Naive thymus-derived CD4-positive, alpha-beta T cell (primary cell): ENCODE measurements at places on chromosomes 1 and 21. TPM values are rescaled to one million over a fixed set of nuclear protein-coding genes. Genes with fewer than 3 reads are reported as not detected.

DNA sequence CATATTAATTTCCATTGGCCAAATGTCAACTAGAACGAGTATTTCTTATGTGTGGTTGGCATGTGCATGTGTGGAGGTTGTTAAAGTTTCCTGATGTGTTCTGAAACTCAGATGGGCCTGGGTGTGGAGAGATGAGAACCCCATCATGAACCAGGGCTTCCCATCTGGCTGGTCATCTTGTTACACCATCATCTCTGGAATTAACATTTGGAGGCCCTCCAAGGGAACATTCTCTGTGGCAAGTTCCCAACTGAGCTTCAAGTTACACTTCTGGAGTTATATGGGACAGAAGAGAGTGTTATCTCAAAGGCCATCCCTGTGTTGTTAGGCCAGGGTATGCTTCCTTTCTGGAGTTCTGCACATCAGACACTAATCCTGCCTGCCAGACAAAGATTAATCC lies 183.6 kb downstream of the TTLL7 start:
- DNase-seq = no peak

DNA sequence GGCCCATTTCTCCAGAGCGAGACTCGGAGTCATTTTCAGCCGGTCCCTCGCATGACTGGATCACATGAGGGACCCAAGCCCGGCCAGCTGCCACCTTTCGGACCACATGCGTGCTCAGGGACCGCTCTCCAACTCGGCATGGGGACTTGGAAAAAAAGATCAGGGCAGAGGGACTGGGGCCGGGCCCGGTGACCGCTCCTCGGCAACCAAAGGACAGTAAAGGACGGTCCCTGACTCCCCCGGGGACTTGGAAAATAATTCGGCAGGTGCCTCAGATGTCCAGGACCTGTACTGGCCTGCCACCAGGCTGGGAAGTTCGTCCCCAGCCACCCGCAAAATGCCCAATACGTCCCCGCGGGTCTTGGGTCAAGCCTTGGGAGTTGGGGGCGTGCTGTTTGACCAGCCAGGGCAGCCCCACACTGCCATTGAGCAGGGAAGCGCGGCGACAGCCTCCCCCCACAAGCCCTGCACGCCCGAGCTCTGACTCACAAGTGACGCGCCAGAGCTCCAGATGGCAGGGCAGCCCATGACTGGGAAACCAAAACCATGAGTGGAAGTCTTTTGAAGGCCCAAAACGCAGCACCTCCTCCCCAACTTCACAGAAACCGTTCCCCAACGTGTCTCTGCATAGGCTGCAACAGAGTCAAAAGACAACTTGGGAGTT lies 134.5 kb downstream of the LIPI start:
- no peak for DNase-seq

S100A14 gene
- not detected in 2 replicates for total RNA-seq

- DNase-seq = peak; percentile 66
These were observed 19.4 kb downstream of the ENO1 start for GRCh38 chr1:8858888-8859706.

GIPC2 gene
- not detected for total RNA-seq

KRTAP21-2 gene
- not detected for total RNA-seq

DNA sequence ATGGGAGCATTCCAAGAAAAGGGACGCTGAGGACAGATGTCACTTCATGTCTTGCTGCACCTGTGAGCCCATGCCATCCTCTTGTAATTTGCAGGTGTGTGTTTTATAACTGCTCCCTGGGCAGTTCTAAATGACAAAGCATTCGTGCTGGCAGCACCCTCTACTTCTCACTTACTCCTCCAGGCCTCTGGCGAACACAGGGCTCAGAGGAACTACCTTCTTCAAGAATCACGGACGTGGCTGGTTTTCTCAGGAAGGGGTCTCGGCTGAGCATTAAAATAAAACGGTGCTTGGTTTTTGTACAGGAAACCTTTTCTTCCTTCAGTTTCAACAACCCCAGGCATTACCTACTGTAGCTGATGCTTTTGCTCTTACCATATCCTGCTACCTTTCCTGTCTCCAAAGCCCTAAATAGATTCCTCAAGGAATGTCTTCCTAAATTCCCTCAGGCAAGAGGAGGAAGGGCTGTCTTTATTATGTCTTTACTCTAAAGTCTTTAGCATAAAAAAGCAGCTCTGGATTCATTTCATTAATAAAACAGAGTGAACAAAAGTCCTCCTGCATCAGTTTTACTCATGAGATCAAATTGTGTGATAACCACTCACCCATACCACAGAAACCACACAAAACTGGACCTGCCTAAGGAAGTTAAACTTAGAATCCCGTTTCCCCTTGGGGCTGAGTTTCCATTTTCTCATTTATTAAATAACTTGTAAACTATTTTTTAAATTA lies 79.0 kb upstream of the MAP10 start:
- DNase-seq = no peak

GRCh38 chr1:156772222-156772621 lies 4.9 kb downstream of the PRCC start:
- DNase-seq = no peak

DNA sequence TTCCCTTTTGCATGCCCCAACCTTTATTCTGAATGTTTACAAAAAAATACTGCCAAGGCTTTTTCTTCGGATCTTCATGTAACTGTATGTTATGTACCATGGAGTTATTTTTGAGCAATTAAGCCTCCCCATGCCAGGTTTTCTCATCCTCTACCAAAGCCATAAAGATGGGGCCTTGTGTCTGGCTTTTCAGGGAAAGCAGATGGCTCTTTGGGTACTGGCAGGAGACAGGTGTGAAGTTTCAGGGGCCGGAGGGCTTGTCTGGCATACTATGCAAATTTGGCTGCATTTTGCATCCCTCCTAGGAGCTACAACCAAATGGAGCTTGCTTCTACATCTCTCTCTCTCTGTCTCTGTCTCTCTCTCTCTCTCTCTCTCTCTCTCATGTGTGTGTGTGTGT lies 28.1 kb upstream of the PLXNA2 start:
- no peak for DNase-seq

F13B gene
- not detected for total RNA-seq

FCER1G gene
- 171 TPM for total RNA-seq

UQCRHL gene
- 1.4 TPM for total RNA-seq

DNA sequence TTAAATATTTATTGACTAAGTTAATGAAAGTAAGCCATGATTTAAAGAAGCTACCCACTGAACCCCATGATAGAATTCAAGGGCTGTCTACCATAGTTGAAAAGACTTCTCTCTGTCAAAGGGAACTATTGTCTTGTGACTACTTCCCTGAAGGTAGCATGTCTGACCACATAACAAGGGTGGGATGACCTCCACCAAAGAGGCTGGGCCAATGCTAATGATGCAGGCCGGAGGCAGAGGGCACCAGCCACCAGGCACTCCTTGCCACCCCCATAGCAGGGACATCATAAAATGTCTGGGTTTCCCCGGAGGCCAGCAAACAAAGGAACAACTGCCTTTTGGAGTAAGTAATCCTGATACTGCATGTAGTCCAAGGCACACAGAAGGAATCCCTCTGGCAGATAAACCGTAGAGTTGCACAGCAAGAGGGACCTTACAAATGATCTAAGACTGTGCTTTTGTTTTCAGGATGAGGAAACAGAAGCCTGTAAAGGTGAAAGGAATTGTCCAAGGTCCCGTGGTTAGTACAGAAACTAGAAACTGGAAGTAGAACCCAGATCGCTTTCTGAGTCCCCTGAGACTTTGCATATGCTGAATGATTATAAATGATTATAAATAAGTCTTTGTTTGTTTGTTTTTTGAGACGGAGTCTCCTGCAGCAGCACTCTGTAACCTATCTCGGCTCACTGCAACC lies 33.5 kb upstream of the ITPKB start:
- no peak for DNase-seq

DNA sequence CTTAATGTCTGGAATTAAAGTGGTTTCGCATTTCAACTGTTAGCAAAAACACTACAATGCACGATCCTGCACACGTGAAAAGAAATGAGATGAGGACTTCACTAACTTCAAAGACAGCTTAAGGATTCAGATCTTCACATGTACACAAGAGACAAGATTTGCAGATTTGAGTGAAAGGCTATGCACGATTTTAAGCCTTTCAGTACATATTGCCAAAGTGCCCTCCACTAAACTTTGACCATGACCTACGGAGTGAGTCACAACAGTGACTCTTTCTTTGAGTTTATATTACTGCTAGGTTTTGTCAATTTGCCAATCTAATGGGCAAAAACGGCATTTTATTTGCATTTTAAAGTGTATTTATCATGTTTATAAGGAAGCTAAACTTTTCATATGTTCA lies 41.2 kb upstream of the CR1L start:
- no peak for DNase-seq

CAMK1G gene
- not detected for total RNA-seq

DNA sequence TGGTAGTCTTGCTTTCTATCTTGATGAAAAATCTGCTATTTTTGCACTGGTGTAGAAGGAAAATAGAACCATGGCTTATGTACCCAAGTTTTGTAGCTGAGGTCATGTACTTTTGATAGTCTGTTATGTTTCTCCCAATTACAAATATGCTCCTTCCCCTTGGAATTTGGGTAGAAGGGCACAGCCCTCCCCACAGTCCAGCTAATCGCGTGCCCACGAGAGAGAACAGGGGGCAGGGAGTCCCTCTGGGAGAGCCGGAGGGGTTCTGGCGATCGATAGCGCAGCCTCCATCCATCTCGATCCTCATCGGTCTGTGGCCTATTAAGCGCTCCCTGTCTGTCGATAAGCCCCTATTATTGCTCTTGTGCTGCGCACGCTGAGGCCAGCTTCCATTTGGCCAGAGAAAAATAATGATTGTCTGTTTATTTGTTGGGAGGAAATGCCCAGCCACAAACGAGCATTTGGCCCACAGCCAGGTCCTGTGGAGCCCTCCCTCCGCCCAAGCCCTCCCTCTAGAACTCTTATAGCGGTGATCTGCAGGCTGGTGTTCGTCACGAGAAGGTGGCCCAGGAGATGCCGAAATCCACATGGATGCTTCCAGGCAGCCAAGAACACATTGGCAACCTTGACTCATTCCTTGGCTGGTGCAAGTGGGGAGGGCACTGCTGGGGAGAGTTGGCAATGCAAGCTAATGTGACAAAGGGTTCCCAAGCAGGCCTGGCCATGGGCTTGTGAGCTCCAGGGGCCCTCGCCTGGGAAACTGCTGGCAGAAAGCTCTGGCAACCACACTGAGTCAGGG lies 134.7 kb upstream of the TNR start:
- DNase-seq = no peak

AADACL3 gene
- total RNA-seq = not detected

DNA sequence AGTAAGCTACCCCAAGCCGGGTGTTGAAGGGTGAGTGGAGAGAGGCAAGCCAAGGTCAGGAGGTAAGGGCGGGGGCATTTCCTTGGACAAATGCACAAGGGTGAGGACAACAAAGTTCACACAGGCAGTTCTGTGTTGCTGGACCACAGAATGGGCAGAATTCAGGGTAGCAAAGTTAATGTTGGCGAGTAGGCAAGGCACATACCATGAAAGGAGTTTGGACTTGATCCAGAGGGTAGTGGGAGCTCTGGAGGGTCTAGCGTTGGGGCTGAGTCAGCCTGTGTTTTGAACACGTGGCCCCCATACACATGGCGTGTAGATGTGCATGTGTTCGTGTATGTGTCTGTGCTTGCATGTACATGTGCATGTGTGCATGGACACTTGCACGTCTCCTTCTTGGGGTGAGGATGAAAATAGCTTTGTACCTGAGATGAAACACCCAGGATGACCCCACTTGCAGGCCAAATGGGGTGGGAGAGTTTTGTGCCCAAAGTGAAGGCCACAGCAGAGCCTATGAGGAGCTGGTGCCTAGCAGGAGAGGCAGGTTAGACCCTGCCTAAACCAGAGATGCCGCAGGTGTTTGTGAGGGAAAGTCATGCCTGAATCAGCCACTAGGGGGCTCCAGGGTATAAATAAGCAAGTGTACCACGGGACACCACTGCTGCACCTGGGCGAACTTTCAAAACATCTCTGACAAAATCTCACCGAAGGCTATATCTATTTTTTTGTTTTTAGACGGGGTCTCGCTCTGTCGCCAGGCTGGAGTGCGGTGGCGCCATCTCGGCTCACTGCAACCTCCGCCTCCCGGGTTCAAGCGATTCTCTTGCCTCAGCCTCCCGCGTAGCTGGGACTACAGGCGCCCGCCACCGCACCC lies 21.8 kb downstream of the SLC27A3 start:
- peak; percentile 57 for DNase-seq

- no peak for DNase-seq
These were observed 5.6 kb upstream of the LRRC3 start for GRCh38 chr21:44449473-44450363.

FASLG gene
- not detected for total RNA-seq

- no peak for DNase-seq
These were observed 100.7 kb upstream of the KIF26B start for GRCh38 chr1:245054105-245054504.

DNA sequence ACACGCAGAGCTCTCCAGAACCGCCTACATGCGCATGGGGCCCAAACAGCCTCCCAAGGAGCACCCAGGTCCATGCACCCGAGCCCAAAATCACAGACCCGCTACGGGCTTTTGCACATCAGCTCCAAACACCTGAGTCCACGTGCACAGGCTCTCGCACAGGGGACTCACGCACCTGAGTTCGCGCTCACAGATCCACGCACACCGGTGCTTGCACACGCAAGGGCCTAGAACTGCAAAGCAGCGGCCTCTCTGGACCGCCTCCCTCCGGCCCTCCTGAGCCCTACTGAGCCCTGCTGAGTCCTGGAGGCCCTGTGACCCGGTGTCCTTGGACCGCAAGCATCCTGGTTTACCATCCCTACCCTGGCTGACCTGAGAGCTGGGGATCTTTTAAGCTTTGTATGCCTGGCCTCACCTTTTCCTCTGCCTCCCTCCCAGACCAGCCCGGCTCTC lies 8.3 kb downstream of the OLIG2 start:
- DNase-seq = no peak

DNA sequence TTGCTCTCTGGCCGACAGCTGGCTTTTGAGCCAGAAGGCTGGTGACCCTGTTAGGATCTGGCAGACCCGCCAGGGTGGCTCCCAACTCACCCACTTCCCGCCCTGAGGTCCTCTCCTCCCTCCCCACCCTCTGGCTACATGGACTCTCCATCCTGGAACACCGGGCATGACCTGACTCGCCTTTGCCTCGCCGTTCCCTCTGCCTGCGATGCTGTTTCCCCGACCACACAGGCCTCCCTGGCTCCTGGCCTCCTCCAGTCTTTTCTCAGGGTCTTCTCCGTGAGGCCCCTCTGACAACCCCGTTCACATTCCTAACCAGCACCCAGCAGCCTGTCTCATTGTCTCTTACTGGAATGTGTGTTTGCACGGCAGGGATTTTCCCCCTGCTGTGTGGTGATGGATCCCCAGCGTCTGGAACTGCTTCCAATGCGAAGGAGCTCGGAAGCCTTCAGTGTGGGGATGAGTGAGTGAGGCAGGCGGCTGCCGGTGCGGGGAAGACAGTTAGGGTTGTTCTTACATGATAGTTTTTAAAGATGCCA lies 46.0 kb upstream of the POFUT2 start:
- no peak for DNase-seq

GRCh38 chr1:46248122-46248920 lies 758 bp downstream of the RAD54L start:
- DNase-seq = no peak

- no peak for DNase-seq
These were observed 10.8 kb upstream of the HMGCL start for GRCh38 chr1:23836037-23836436.

DNA sequence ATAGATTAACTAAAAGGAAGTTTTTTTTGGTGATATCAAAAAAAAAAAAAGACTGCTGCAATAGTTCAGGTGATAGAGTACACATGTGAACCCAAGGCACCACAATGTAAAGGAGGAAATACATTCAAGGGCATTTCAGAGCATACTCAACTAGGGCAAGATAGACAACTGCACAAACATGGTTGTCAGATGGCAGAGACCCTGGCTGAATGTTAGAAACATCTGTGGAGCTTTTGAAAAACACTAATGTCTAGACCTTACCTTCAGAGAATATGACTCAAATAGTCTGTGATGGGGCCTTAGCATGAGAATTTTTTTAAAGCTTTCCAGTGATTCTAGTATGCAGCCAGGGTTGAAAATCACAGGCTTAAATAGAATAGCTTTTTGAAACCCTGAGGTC lies 173.6 kb downstream of the VAV3 start:
- no peak for DNase-seq
